ENCODE measurements at places on chromosomes 2 and 18. TPM values are rescaled to one million over a fixed set of nuclear protein-coding genes. Genes with fewer than 3 reads are reported as not detected.

The IL1A gene
- total RNA-seq, result not detected

The FBXO48 gene
- total RNA-seq, result 1.2 TPM

The TYMS gene
- 67.4 TPM for total RNA-seq

The RUFY4 gene
- not detected for total RNA-seq

The TCF23 gene
- total RNA-seq, result not detected

The CCDC150 gene
- 40.1 TPM for total RNA-seq

The DSG4 gene
- not detected for total RNA-seq

The CTDP1 gene
- 24.9 TPM for total RNA-seq

- no peak for DNase-seq
These were observed 30.3 kb upstream of the AFTPH start for GRCh38 chr2:64493788-64494187.

GRCh38 chr2:227308784-227309183 is 16.3 kb upstream of the MFF start:
- DNase-seq, result no peak

GRCh38 chr18:63099091-63099840 is 220.3 kb downstream of the BCL2 start:
- no peak for DNase-seq

DNA sequence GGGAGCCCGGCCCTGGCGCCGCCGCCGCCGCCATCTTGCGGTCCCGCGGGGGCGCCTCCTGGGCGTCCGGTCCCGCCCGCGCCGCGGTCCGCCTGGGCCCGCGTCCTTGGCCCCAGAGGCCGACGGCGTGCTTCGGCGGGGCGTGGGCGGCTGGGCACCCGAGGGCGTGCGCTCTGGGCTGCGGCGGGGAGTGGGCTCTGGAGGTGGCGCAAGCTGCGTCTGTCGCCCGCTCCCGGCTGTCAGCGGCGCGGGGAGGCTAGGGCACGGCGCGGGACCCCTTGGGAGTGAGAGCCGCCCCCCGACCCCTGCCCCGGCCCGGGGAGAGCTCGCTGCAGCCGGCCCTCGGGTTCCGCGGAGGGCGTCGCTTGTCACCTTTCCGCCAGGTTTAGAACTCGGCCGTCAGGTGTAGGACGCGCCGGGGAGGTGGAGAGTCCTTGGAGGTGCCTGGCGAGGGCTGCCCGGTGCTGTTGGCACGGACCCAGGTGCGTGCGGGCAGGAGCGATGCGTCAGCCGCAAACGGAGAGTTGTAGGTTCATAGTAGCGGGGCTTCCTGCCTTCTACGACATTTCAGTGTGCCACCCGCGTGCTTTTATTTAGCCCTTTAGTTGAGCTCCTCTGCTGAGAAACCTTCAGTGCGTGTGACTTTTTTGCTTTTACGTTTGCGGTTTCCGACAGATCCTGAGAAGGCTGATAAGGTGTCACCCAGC is 921 bp downstream of the VAPA start:
- peak; percentile 27 for DNase-seq

DNA sequence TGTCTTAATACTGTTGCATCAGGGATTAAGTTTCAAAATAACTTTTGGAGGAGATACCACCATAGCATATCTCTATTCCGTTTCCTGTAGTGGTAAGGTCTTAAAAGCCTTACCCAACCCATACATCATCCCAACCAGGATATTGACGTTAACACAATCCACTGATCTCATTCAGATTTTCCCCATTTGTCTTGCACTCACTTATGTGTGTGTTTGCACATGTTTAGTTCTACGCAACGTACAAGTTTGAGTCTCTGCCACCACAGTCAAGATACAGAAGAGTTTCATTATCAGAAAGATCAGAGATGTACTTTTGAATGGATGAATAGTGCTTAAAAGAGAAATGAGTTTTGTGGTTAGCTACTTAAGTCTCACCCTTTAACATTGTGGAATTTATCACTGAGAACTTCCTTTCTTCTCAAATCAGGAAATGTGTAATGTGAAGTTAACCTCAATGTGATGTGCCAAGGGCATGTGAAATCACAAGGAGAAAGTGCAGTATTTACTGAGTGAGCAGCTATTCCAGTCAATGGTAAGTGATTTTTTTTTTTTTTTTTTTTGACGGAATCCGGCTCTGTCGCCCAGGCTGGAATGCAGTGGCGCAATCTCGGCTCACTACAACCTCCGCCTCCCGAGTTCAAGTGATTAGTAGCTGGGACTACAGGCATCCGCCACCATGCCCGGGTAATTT is 69.2 kb upstream of the EPHA4 start:
- no peak for DNase-seq

- no peak for DNase-seq
These were observed 24.5 kb downstream of the SIGLEC15 start for GRCh38 chr18:45850021-45850420.

GRCh38 chr18:53152476-53152875 is 812.5 kb downstream of the DCC start:
- no peak for DNase-seq

DNA sequence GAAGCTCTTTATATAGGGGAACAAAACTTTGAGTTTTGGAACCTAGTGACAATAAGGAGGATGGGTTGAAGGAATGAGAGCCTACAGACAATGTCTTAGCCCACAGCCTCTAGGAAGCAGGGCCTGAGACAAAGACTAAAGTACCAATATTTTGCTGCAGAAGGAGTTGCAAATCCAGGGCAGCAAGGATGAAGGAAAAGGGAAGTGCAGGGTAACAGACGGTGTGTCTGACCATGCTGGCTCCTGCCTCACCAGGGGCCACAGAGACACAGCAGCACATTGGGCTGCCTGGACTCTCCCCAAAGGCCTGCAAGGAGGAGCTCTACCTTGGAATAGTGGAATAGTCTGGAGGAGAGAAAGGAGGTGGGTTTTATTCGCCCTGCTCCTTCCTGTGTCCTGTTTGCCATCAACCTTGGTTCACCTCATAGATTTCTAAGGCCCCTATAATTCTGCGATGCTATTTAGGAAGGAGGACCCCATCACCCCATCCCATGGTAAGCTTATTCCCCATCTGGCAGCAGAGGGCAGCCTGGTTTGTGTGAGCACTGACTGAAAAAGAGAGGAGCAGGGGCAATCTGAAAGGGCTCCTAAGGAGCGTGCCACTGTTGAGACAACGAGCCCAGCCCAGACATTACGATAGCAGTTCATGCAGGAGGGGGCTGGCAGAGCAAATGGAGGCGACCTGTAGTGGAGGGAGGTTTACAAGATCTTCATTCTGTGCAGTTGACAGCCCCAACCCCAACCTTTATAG is 143.4 kb downstream of the MGAT5 start:
- no peak for DNase-seq

GRCh38 chr18:9648431-9649163 is 34.2 kb upstream of the PPP4R1 start:
- DNase-seq, result no peak

DNA sequence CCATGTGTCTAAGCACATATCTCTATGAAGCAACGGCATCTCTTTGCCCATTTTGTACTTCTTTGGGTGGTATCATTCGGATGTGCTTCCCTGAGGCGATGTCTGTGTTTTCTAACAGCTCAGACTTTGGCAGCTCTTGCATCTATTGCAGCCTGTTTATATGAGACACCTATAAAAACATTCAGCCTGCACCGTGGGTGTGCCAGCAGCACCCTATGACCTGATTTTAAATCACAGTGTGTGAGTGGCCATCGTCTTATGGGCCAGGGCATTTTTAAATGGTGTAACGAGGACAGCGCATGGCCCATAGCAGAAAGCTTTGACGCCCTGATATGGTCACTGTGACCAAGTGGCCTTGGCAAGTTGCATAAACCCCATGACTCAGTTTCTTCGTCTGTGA is 12.9 kb downstream of the NPAS2 start:
- DNase-seq, result no peak

GRCh38 chr2:53484531-53484930 is 283.1 kb upstream of the CHAC2 start:
- DNase-seq, result no peak

GRCh38 chr2:157281316-157281715 is 23.8 kb downstream of the GALNT5 start:
- no peak for DNase-seq

DNA sequence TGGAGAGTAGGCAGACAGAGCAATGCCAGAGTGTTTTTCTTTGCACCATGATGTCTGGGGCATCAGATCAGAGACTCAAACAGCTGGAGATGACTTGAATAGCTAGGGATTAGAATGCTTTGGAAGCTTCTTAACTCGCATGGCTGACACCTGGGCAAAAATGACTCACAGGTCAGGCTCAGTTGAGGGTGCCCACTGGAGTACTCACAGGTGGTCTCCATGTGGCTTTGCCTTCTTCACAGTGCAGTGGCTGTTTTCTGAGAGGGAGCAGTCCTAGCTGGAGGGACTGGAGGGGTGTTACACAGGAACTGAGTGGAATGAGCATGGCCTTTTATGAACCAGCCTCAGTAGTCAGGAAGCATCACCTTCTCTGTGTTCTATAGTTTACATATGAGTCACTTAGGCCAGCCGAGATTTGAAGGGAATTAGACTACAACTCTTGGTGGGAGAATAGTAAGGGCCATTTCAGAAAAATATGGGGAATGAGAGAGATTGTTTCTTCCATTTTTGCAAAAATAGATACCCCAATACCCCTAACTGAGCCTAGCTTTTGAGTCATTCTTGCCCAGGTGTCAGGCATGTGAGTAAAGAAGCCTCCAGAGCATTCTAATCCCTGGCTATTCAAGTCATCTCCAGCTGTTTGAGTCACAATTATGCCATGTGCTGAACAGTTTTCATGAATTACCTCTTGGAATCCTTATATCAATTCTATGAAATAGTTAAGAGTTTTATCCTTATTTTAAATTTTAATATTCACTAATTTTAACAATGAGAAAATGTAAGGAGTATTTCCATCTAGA is 7.1 kb upstream of the PPP1R1C start:
- DNase-seq, result no peak

DNA sequence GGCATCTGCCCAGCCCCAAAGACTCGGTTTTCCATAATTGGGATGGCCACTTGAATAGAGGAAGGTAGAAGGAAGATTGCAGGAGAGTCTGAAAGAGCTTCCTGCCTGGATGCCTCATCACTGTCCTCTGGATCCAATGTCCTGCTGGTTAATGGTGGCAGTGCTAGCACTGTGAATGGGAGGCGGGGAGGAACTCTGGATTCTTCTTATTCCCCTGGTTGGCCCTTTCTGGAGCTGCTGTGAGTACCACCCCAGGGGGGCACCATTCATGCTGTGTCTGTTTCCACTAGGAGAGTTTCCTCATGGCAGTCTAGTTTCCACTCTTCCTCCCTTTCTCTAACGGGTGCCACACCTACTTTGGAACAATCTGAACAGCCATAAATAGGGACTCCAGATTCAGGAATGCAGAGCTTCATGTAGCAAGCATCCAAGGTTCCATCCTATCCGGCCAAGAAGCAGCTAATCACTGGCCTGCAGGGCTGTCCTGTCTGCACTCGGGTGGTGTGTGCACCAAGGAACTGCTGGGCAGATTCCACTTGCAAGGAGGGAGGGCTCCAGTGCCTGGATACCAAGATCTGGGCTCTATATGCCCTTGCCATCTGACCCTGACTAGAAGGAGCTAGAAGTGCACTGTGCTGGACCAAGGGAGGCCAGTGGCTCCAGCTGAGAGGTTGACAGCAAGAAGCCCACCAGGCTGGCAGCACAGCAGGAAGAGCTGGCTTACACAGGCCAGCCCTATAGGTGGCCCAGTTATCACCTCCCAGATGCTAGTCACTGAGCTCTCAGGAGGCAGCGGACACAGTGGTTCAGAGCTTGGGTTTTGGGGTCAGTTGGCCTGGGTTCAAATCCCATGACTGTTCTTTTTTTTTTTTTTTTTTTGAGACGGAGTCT is 4.6 kb upstream of the ATOH8 start:
- DNase-seq, result no peak

GRCh38 chr2:67515056-67515455 is 117.9 kb downstream of the ETAA1 start:
- no peak for DNase-seq
